SJCRH30 (cell line): ENCODE measurements at places on chromosomes 12 and 14. TPM values are rescaled to one million over a fixed set of nuclear protein-coding genes. Genes with fewer than 3 reads are reported as not detected.

DNA sequence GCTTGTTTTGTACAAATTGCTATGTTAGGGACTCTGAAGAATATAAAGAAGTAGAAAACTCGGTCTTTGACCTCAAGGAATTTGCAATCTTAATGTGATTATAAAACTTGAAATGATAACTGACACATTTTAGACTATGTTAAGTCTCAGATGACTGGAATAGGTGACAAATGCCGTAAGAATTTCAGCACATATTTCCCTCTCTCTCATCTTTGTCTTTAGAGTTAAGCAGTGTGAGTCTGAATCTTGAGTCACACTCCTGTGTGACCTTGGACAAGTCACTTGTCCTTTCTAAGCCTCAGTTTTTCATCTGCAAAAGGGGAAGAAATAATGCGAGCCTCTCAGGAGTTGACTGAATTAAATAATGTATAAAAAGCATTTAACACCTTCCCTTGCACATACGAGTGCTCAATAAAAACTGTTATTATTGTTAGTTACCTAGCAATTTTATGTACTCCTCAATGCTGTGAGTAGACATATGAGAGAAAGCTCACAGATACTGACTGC, 103.7 kb downstream of the DYRK2 start:
- H3K27ac ChIP-seq = no peak overlapping the region
- no peaks in the 10 kb centered on the region for H3K36me3 ChIP-seq

- H3K36me3 ChIP-seq = peaks cover 63% of the 10 kb centered on the region
- 0 out of 2 replicates have a peak, but pooled peaks cover 13% of the 10 kb centered on the region for H3K4me1 ChIP-seq
- H3K27ac ChIP-seq = no peak overlapping the region
- H3K27me3 ChIP-seq = no peaks in the 10 kb centered on the region
- peak; percentile 8 for DNase-seq
Measured at GRCh38 chr12:69252033-69252432, 12.7 kb downstream of the CPSF6 start.

DNA sequence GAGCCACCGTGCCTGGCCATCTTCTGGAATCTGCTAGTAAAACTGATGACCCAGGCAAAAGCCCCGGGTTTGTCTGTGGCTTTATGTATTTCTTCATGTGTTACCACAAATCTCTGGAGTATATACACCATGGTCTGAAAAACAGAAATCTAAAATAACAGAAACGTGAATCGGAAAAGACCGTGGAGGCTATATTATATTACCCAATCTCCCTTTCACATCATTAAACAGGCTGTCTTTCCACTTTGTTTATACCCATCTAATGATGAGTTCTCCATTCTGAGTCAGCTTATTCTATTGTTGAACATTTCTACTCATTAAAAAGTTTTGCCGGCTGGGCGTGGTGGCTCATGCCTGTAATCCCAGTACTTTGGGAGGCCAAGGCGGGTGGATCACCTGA, 9.5 kb upstream of the AJUBA start:
- DNase-seq = no peak
- peaks cover 8% of the 10 kb centered on the region for H3K4me1 ChIP-seq
- no peaks in the 10 kb centered on the region for H3K27me3 ChIP-seq
- H3K4me3 ChIP-seq = no peak overlapping the region
- no peak overlapping the region for H3K27ac ChIP-seq
- peaks cover 4% of the 10 kb centered on the region for H3K36me3 ChIP-seq

- H3K27me3 ChIP-seq = 0 out of 2 replicates have a peak, but pooled peaks cover 2% of the 10 kb centered on the region
- no peaks in the 10 kb centered on the region for H3K4me1 ChIP-seq
- H3K4me3 ChIP-seq = no peak overlapping the region
Measured at GRCh38 chr14:25431211-25432076, 381.5 kb upstream of the STXBP6 start.

GRCh38 chr14:22713631-22713950, 52.9 kb upstream of the OXA1L start:
- H3K4me3 ChIP-seq = peak overlapping the region; percentile 51
- no peak overlapping the region for H3K27ac ChIP-seq
- H3K36me3 ChIP-seq = no peaks in the 10 kb centered on the region
- DNase-seq = no peak
- no peaks in the 10 kb centered on the region for H3K4me1 ChIP-seq

Gene PLEKHG7
- total RNA-seq = not detected in 2 replicates

Gene TSHR
- 0.30 TPM in 1 of 2 replicates, not detected in the other for total RNA-seq

Gene TAS2R13
- total RNA-seq = 0.71 and 1.3 TPM in 2 replicates
